ENCODE measurements at places on chromosomes 5 and 9.

GRCh38 chr5:62572918-62573514, 5.6 kb upstream of the LRRC70 start:
- DNase-seq = no peak

- DNase-seq = no peak
Measured at GRCh38 chr9:14056316-14056861, 257.6 kb downstream of the NFIB start.

- no peak for DNase-seq
Measured at GRCh38 chr9:115289757-115290208, 171.8 kb upstream of the TNC start.

- DNase-seq = no peak
Measured at GRCh38 chr9:110029429-110029955, 178.5 kb downstream of the C9orf152 start.

DNA sequence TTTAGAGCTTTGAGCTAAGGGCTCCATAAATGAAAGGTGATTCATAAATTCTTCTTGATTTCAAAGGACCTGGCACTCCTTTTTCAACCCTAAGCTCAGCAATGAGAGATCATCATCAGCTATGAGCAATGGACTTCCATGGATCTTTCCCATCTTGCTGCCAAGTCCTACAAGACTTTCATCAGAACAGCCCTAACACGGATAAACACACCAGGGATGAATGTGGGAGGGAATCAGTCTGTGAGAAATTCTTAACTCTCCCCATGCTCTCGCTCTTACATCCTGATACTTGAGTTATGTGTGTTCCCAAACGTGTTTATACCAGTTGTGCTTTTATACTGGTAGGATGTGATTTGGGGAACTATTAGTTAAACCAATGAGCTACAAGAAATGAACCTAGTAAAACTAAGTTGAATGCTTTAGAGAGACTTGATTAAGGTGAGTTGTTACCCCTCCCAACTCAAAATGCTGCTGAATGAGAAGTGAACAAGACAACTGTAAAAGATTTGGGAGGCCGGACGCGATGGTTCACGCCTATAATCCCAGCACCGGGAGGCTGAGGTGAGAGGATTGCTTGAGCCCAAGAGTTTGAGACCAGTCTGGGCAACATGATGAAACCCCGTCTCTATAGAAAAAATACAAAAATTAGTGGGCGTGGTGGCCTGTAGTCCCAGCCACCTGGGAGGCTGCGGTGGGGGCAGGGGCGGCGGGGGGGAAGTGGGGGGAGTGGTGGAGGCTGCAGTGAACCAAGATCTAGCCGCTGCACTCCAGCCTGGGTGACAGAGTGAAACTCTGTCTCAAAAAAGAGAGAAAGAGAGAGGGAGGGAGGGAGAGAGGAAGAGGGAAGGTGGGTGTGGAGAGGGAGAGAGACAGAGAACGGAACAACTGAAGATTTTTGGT, 5.2 kb upstream of the RPL26L1 start:
- no peak for DNase-seq

DNA sequence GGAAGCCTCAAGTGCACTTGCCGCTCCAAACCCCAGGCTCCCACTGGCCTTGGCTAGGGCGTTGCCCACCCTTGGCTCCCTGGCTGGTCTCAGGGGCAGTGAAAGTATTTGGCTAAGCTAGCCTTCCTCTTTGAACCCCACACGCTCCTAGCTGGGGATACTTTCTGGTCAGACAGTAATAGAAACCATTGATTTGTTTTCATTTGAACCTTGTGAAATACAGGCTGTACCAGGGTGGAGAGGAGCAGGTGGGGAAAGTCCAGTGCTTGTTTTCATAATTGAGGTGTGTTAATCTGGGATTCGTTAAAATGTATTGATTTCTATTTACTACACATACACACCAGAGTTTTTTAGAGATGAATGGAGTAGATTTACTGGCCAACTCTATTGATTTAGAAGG, 45.9 kb upstream of the TRMT10B start:
- no peak for DNase-seq

GRCh38 chr5:160824301-160825001, 27.6 kb downstream of the ATP10B start:
- no peak for DNase-seq

DNA sequence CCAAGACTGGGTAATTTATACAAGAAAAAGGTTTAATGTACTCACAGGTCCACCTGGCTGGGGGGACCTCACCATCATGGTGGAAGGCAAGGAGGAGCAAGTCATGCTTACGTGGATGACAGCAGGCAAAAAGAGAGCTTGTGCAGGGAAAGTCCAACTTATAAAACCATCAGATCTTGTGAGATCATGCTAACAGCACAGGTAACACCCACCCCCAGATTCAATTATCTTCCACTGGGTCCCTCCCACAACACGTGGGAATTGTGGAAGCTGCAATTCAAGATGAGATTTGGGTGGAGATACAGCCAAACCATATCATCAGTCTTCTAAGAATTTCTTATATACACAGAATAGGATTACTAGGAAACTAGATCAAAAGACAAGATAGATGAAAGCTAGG, 555.6 kb downstream of the PRR16 start:
- no peak for DNase-seq
